ENCODE measurements at places on chromosomes 6 and 20.

GRCh38 chr6:74410630-74411029 is 714.6 kb downstream of the CD109 start:
- DNase-seq = no peak

- DNase-seq = no peak
Observed at GRCh38 chr6:68279793-68280557, 355.1 kb upstream of the ADGRB3 start.

DNA sequence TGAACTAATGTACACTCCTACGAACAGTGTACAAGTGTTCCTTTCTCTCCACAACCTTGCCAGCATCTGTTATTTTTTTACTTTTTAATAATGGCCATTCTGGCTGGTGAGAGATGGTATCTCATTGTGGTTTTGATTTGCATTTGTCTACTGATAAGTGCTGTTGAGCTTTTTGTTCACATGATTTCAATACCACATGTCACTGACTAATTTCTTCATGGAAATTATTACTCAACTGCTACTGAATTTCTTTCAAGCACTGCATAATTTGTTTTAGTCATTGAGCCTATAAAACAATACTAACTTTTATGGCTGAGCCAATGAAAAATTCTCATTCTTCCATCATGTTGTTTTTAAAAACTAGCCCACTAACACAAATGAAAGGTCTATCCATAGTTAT is 115.4 kb downstream of the FRK start:
- no peak for DNase-seq

DNA sequence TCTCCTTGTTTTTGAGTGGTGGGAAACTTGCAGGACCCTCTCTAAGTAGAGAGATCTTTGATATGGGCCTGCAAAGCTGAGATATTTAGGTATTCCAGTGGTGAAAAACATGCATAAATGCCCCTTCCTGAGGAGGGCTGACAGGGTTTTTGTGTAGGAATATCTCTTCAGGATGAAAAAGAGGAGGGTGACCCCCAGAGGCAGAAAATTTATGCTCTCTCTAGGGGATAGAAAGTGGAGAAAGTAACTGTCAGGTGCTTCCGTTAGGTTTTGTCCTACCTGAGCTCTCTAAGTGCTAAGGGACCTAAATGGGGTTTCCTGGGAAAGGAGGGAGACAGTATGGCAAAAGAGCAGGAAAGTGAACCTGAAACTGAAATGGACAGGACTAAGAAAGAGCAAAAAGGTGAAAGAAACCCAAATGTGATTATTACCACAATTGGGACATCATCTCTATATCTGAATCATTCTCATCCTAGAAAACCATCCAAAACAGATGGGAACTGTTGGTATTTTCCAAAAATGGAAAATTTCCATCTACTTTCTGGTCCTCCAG is 2.0 kb downstream of the COL19A1 start:
- no peak for DNase-seq

DNA sequence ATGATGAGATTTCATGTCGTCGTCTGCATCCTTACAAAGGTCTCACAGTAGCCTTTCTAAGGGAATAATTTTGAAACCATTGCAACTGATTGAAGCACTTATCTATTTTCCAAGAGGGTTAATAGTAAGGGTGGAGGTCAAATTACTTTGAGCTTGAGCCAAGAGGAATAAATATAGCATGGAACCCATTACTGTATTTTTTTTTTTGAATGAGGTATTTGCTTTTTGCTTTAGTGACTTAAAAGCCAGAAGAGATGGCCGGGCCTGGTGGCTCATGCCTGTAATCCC is 78.3 kb downstream of the SCAND1 start:
- DNase-seq = no peak

DNA sequence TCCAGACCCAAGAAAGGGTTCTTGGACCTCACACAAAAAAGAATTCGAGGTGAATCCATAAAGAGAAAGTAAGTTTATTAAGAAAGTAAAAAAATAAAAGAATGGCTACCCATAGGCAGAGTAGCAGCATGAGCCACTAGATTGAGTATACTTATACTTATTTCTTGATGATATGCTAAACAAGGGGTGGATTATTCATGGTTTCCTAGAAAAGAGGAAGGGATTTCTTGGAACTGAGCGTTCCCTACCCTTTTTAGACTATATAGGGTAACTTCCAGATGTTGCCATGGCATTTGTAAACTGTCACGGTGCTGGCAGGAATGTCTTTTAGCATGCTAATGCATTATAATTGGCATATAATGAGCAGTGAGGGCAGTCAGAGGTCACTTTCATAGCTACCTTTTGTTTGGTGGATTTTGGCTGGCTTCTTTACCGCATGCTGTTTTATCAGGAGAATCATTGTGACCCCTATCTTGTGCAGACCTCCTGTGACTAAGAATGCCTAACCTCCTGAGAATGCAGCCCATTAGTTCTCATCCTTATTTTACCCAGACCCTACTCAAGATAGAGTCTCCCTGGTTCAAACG is 44.3 kb downstream of the TENT5A start:
- no peak for DNase-seq

DNA sequence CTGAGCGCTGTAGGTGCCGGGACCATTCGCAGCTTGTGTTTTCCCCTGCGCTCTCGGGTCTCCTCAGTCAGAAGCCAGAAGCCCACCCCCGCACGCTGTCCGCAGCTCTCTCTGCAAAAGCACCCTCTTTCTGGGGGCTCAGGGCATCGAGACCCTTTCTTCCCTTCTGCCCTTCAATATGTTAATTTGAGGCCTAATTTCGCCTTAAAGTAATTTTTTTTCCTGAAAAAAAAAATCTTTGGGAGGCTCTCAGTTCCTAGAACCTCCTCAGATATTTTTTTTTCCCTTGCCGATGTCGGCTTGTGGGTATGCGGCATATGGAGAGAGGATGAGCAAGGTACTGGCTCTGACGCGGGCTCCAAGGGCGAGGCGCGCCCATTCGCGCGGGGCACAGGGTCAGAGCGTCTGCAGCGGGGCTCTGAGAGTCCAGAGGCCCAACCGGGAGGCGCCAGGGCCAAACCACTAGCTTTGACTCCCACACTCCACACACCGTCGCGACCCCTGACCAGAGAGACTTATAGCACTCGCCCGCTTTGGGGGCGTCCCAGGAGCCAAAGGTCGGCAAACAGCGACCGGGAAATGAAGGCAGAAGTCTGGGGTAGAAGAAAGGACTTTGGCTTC is 893 bp downstream of the PRDM13 start:
- DNase-seq = no peak

GRCh38 chr20:3863317-3863716 is 16.7 kb downstream of the MAVS start:
- DNase-seq = no peak

DNA sequence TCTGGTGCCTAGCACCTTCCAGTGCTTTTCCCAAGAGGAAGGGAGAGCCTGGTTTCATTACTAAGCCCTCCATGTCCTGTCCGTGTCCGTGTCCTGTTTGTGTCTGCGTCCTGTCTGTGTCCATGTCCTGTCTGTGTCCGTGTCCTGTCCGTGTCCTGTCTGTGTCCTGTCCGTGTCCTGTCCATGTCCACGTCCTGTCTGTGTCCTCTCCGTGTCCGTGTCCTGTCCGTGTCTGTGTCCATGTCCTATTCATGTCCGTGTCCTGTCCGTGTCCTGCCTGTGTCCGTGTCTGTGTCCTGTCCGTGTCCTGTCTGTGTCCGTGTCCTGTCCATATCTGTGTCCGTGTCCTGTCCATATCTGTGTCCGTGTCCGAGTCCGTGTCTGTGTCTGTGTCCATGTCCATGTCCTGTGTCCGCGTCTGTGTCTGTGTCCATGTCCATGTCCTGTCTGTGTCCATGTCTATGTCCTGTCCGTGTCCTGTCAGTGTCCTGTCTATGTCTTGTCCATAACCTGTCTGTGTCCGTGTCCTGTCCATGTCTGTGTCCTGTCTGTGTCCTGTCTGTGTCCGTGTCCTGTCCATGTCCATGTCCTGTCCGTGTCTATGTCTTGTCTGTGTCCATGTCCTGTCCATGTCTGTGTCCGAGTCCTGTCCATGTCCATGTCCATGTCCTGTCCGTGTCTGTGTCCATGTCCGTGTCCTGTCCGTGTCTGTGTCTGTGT is 54.4 kb upstream of the BHLHE23 start:
- no peak for DNase-seq

DNA sequence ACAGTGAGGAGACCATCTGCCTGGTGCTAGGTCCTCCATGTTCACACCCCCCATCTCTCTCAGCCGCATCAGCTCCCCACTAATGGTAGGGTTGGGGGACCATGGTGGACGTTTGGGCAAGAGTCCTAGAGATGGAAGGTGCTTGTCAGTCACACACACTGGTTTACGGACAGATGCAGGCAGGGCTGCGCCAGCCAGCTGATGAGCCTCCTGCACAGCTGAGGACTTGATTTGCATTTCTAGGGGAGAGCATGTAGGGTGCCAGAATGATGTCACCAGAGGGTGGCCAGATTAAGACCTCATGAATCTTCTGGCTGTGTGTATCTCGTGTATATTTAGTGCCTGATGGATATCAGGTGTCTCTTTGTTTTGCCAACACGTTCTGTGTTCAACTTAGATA is 28.6 kb downstream of the CST8 start:
- no peak for DNase-seq

DNA sequence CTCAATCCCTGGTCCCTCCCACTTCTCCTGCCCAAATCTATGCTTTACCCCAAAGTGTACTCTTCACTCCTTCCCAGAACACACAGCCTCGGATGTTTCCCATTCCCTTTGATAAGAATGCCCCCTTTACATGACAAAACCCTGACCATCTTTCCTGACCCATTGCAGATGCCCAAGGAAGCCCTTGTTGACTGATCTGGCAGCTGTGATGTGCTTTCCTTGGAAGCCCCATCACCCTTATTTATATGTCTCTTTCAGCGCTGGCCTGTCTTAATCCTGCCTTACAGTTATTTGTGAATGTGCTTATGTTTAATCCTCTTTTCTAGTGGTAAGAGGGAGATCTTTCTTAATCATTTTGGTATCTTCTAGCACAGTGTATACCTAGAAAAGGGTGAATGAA is 523.1 kb downstream of the CD83 start:
- no peak for DNase-seq

GRCh38 chr6:154805288-154805911 is 72.2 kb downstream of the SCAF8 start:
- DNase-seq = peak; percentile 59

DNA sequence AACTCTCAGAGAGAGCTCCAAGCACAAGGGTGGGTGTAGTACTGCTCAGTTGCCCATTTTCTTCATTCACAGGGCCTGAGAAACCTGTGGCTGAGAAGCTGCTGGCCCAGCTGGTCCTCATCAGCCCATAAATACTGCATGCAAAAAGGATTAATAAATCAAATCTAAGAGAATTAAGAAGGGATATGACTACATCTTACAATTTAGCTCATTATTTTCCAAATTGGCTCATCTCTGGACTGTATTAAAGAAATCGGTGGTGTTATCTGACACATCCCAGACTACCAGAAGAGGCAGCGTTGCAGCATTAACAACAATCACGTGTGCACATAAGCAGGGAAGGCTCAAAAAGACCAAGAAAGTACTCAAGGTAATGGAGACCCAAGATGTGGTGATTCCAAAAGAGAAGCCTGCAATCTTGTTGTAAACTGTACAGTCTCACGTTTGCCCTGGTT is 90.7 kb downstream of the CD24 start:
- no peak for DNase-seq

DNA sequence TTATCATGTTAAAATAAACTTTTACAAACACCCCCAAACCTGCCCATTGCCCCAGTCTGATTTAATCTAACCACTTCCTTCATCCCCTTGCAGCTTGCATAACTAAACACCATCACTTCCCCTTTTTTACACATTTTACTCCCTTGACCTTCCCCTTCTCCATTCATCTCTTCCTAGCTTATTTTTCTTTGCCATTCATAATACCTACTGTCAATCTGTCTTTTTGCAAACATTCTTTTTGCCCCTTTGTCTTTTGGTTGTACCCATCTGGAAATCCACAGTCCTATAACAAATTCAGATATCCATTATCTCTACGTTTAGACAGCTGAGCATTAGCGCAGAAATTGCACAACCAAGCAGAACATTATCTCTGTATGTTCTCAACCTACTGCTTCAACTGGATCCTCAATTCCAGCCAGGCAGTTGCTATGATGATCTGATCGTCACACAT is 51.2 kb downstream of the C6orf52 start:
- DNase-seq = no peak

GRCh38 chr20:47688385-47689381 is 96.6 kb downstream of the SULF2 start:
- no peak for DNase-seq

- DNase-seq = no peak
Observed at GRCh38 chr20:37188787-37189186, 9.4 kb upstream of the MROH8 start.

DNA sequence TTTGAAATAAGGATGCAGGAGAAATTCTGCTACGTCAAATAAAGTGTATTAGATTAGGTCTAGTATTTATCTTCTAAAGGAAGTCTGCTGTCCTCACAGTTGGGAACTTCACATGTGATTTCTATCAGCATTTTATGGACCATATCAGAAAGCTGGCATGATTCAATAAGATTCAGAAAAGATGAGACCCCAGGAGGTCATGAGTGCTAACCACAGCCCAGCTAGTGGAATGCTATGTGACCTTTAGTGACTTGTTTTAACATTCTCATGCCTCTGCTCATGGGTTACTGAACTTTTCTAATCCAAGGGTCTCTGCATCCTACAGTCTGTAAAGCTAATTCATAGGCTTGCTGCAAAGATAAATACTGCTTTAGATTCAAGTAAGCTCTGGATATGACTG is 150.1 kb downstream of the GMPR start:
- DNase-seq = no peak

- DNase-seq = no peak
Observed at GRCh38 chr6:111976139-111976538, 77.8 kb upstream of the CCN6 start.

DNA sequence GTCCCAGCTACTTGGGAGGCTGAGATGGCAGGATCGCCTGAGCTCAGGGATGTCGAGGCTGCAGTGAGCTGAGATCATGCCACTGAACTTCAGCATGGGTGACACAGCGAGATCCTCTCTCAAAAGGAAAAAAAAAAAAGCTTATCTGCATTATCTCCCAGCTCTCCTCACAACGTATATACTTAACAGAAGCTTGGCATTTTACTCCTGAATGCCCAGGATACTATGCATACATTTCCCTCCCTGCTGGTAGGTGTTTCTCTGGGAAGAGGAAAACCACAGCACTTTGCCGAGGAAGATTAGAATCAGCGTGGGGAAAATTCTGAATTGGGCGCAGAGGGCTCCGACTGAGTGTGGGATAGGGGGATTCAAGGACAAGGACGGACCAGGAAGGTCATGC is 800.6 kb downstream of the DHX35 start:
- no peak for DNase-seq

GRCh38 chr6:83152913-83153312 is 40.2 kb downstream of the PGM3 start:
- peak; percentile 5 for DNase-seq

GRCh38 chr20:3174442-3175261 is 1.3 kb upstream of the LZTS3 start:
- peak; percentile 63 for DNase-seq

DNA sequence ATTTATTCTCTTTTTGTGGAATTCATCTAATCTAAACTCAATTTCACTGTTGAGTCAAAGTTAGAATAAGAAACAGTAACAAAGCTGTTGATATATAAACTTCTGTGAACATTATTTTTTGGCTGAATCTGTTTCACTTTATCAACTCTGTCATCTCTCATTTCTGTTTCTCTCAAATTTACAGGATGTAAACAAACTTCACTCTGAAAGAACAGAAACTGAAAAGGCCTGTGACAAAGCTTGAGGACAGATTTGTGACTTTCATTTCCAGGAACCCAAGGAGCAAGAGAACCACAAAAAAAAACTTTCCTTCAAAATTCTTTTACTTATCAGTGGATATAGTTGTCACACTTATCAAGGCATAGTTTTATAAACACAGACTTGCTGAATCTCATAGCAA is 447.9 kb upstream of the OPRM1 start:
- peak; percentile 53 for DNase-seq

- no peak for DNase-seq
Observed at GRCh38 chr20:34710861-34711574, 6.9 kb downstream of the TP53INP2 start.
